CD4-positive, CD25-positive, alpha-beta regulatory T cell (primary cell): ENCODE measurements at places on chromosomes 1 and 21.

GRCh38 chr21:41371685-41372030 lies 9.8 kb downstream of the MX2 start:
- no peaks in the 10 kb centered on the region for H3K27me3 ChIP-seq
- DNase-seq: no peak
- no peak overlapping the region for H3K27ac ChIP-seq
- peaks cover 11% of the 10 kb centered on the region for H3K36me3 ChIP-seq
- H3K4me3 ChIP-seq: peak overlapping the region; percentile 81

- H3K36me3 ChIP-seq: no peaks in the 10 kb centered on the region
- no peaks in the 10 kb centered on the region for H3K4me1 ChIP-seq
- no peaks in the 10 kb centered on the region for H3K27me3 ChIP-seq
- no peak overlapping the region for H3K4me3 ChIP-seq
Measured at GRCh38 chr1:60044881-60045280, 28.7 kb downstream of the C1orf87 start.

GRCh38 chr1:222299524-222299923 lies 248.4 kb downstream of the HHIPL2 start:
- H3K4me3 ChIP-seq: no peak overlapping the region
- no peaks in the 10 kb centered on the region for H3K27me3 ChIP-seq
- no peaks in the 10 kb centered on the region for H3K4me1 ChIP-seq
- H3K36me3 ChIP-seq: no peaks in the 10 kb centered on the region

DNA sequence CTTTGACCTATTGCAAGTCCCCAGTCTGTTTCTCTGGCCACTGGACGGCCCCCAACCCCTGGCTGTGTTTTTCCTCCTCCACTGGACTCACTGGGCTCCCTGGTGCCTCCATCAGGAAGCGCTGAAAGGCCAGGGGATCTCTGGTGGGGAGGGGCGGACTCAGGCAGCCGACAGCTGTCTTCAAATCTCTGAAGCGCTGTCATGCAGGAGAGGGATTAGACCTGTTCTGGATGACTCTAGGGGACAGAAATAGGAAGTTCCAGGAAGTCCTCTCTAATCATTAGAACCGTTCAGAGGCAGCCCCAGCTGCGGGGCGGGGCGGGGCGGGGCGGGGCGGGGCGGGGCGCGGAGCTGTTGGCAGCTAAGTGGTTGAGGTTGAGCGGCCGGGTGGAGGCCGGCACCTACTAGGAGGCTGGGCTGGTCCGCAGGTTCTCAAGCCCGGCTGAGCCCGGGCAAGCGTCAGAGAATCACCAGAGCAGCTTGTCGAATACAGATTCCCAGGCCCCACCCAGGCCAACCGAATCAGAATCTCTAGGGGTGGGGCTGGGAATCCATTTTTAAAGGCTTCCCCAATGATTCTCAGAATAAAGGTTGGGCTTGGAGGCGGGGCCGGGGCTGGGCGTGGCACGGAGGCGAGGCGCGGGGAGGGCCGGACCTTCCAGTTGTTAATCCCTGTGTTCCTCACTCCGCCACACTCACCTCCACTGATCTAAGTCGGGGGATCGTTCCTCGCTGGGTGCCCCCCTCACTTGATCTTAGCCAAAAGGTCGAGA lies 11.4 kb upstream of the PHLDA3 start:
- no peak overlapping the region for H3K27ac ChIP-seq
- peaks cover 12% of the 10 kb centered on the region for H3K36me3 ChIP-seq
- H3K4me3 ChIP-seq: peak overlapping the region; percentile 41
- H3K4me1 ChIP-seq: peaks cover 22% of the 10 kb centered on the region
- H3K27me3 ChIP-seq: no peaks in the 10 kb centered on the region
- peak; percentile 44 for DNase-seq

GRCh38 chr1:44090429-44091252 lies 28.0 kb upstream of the KLF17 start:
- H3K36me3 ChIP-seq: no peaks in the 10 kb centered on the region
- H3K27ac ChIP-seq: no peak overlapping the region
- no peak for DNase-seq
- H3K4me3 ChIP-seq: no peak overlapping the region
- peaks cover 2% of the 10 kb centered on the region for H3K27me3 ChIP-seq

GRCh38 chr1:227225715-227226346 lies 92.5 kb downstream of the CDC42BPA start:
- no peak for DNase-seq
- no peaks in the 10 kb centered on the region for H3K36me3 ChIP-seq
- no peak overlapping the region for H3K4me3 ChIP-seq
- no peak overlapping the region for H3K27ac ChIP-seq
- no peaks in the 10 kb centered on the region for H3K4me1 ChIP-seq
- H3K27me3 ChIP-seq: no peaks in the 10 kb centered on the region

GRCh38 chr1:79716447-79716846 lies 709.9 kb upstream of the ADGRL4 start:
- no peak overlapping the region for H3K4me3 ChIP-seq
- no peaks in the 10 kb centered on the region for H3K27me3 ChIP-seq
- H3K27ac ChIP-seq: no peak overlapping the region
- no peaks in the 10 kb centered on the region for H3K4me1 ChIP-seq
- no peak for DNase-seq

GRCh38 chr1:2208309-2209239 lies 14.0 kb upstream of the FAAP20 start:
- H3K27me3 ChIP-seq: no peaks in the 10 kb centered on the region
- H3K4me1 ChIP-seq: peaks cover 31% of the 10 kb centered on the region
- no peak overlapping the region for H3K27ac ChIP-seq
- no peak for DNase-seq
- H3K4me3 ChIP-seq: no peak overlapping the region
- H3K36me3 ChIP-seq: no peaks in the 10 kb centered on the region

DNA sequence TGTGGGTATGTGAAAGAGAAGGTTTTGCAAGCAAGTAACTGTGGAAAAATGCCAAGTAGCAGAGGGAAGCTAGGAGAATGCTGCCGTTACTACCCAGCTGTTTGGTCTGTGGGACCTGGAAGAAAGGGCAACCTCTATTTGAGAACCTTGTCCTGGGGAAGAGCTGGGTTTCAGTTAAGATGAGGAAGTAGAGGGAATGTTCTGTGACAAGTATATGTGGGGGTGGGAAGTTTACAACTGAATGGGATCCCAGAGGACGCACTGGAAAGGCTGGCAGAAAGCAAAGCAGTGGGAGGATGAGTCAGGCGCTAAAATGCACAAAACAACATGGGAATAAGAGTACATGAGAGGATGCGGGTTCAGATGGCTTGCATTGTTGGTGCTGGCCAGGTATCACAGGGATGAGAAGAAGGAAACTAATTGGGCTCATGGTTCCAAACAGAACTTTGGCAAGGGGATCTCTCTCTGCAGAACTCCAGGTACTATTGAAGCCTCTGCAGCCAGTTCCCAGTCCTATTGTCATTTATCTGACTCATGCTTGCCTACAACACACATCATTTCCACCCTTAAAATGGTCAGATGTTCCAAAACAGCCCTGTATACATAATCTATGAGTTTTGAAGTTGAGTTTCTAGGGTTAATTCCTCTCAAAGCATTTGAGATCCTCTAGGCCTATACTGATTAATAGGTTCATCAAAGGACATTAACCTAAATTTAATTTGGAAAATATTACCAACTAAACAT lies 88.5 kb upstream of the VAV3 start:
- no peak for DNase-seq
- H3K4me3 ChIP-seq: no peak overlapping the region
- peaks cover 14% of the 10 kb centered on the region for H3K4me1 ChIP-seq

- H3K27me3 ChIP-seq: peaks cover 6% of the 10 kb centered on the region
- H3K4me3 ChIP-seq: no peak overlapping the region
- DNase-seq: no peak
- no peaks in the 10 kb centered on the region for H3K4me1 ChIP-seq
- no peaks in the 10 kb centered on the region for H3K36me3 ChIP-seq
Measured at GRCh38 chr1:94549706-94550105, 8.1 kb upstream of the F3 start.

DNA sequence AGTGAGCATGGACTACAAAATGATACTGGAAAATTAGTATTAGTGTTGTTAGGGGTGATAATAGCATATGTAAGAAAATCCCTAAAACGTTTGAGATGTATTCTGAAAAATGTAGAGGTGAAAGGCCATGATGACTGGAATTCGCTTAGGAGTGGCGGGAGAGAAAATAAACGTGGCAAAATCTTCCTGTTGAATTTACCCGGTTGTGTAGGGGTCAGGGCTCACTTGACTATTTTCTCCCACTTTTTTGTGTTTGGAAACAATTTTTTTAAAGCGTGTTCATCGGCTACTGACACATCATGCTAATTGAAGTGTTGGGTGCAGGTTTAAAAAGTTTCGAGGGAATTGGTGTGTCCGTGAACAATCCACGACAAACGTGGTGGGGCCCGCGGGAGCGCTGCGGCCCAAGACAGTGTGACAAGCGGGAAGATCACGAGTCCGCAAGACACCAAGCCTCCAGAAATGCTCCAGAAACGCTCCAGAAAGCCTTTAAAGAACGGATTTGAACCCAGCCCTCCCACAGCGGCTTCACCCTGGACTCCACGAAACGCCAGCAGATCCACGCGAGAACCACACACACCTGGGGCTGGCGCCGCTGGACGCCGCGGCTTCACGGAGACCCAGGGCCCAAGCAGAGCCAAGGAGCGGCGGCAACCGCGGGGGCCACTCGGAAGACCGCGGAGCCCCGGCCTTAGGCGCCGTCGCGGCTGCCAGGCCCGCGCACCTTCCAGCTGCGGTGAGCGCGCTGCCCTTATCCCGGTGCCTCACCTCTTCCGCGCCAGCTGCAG lies 573 bp downstream of the PSMG1 start:
- H3K27me3 ChIP-seq: no peaks in the 10 kb centered on the region
- H3K4me1 ChIP-seq: peaks cover 27% of the 10 kb centered on the region
- H3K4me3 ChIP-seq: peak overlapping the region; percentile 85
- peak overlapping the region; percentile 89 for H3K27ac ChIP-seq
- peak; percentile 2 for DNase-seq

DNA sequence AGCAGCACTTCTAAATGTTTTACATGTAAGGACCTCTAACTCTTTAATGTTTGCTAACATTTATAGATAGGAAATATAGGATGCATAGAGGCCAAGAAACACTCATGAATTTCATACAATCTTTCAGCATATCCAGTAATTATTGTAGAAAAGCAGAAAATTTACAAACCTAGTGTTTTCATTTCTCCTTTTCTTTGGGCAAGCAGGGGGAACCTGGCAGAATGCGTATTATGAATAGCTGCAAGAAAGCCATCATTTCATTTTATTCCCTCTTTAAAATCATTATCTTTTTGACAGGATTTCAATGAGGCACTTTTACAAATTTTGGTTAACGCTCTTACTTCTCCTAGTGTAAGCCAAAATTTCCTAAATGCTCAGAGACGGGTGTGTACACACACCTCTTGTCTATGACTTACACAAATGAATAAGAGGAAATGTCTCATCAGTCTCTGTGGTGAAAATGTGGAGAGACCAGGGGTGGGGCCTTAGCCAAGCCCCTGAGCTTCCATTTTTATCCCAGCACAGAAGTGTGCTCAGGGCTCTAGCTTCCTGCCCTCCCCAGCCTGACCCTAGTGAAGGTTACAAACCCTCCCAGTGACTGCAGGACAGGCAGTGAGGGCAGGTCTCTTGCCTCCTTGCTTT lies 91.6 kb downstream of the LRRC8C start:
- H3K27ac ChIP-seq: no peak overlapping the region
- H3K27me3 ChIP-seq: no peaks in the 10 kb centered on the region
- no peaks in the 10 kb centered on the region for H3K36me3 ChIP-seq
- H3K4me3 ChIP-seq: no peak overlapping the region

DNA sequence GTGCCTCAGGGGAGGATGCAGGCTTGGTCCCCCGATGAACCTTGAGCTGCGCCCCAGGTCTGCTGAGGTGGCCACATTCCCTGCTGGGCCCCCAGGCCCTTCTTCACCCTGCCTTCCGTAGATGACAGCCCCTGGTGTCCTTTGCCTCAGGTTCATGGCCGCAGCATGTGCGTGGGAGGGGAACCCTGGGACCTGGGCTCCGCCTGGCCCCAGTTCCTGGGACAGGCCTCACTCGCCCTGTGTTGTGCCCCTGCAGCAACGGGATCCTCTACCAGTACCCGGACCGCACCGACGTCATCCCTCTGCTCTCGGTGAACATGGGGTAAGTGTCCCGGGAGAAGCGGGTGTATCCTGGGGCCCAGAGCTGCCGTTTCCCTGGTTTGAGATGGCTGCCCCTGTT lies 5.1 kb upstream of the SLC25A34 start:
- H3K36me3 ChIP-seq: peaks cover 41% of the 10 kb centered on the region
- no peak overlapping the region for H3K4me3 ChIP-seq
- H3K27ac ChIP-seq: no peak overlapping the region
- no peaks in the 10 kb centered on the region for H3K4me1 ChIP-seq
- no peak for DNase-seq

GRCh38 chr1:222462601-222463000 lies 85.3 kb downstream of the HHIPL2 start:
- no peak overlapping the region for H3K27ac ChIP-seq
- no peaks in the 10 kb centered on the region for H3K36me3 ChIP-seq
- no peak for DNase-seq
- H3K4me1 ChIP-seq: peaks cover 11% of the 10 kb centered on the region

- DNase-seq: no peak
- H3K27me3 ChIP-seq: no peaks in the 10 kb centered on the region
- peaks cover 10% of the 10 kb centered on the region for H3K4me1 ChIP-seq
- H3K36me3 ChIP-seq: no peaks in the 10 kb centered on the region
- no peak overlapping the region for H3K27ac ChIP-seq
Measured at GRCh38 chr1:180217006-180217405, 13.1 kb upstream of the LHX4 start.

- H3K36me3 ChIP-seq: no peaks in the 10 kb centered on the region
- DNase-seq: no peak
- H3K4me3 ChIP-seq: no peak overlapping the region
- H3K27me3 ChIP-seq: no peaks in the 10 kb centered on the region
- no peak overlapping the region for H3K27ac ChIP-seq
Measured at GRCh38 chr1:82013702-82014101, 213.0 kb downstream of the ADGRL2 start.

DNA sequence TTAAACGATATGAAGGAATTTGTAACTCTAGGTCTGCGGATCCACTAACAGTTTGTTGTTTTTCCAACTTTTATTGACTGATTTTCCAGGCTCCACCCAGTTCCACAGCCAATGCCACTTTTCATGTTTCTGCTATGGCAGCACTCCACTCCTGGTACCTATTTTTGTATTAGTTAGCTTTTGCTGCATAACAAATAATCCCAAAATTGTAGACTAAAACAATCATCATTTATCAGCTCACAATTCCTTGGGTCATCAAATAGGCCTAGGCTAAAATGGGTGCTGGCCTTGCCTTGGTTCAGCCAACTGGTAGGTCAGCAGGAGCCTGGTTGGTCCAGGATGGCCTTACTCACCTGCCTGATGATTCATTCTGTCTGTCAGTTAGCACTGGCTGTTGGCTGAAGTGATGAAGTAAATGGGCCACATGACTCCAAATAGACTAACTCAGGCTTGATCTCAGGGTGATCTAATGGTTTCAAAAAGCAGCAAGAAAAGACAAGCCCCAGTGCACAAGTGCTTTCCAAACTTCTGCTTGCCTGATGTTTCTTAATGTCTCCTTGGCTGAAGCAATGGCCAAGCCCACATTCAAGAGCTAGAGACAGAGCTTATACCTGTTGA lies 3.2 kb upstream of the C8B start:
- no peak overlapping the region for H3K4me3 ChIP-seq
- no peaks in the 10 kb centered on the region for H3K4me1 ChIP-seq
- H3K27me3 ChIP-seq: no peaks in the 10 kb centered on the region

GRCh38 chr21:17793246-17794123 lies 25.7 kb downstream of the C21orf91 start:
- H3K4me3 ChIP-seq: peak overlapping the region; percentile 83
- peaks cover 84% of the 10 kb centered on the region for H3K4me1 ChIP-seq
